Stimulated activated CD4-positive, alpha-beta T cell treated with anti-CD3 and anti-CD28 coated beads, Interleukin-15, amount 100 ng/mL, for 1 hour (primary cell): ENCODE measurements at places on chromosomes 7 and 10.

GRCh38 chr10:909831-910230, 21.7 kb downstream of the LARP4B start:
- DNase-seq = no peak

DNA sequence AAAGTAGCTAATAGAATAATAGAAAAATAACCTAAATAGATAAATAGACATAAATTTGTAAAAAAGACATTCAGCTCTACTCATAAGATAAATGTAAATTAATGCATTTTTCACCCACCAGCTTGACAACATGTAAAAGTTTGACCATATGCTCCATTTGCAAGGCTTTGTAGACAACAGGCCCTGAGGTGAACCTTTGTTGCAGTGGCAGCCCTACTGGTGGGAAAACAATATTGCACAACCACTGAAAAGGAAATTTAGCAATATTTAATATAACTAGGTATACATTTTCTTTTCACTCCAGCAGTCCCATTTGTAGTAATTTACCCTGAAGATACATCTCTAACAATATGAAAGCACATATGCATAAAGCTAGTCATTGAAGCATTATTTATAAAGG, 39.0 kb upstream of the ADRA2A start:
- DNase-seq = no peak

- no peak for DNase-seq
Observed at GRCh38 chr10:102652170-102652916, 8.1 kb downstream of the TRIM8 start.

- DNase-seq = no peak
Observed at GRCh38 chr10:14253079-14253478, 77.6 kb downstream of the FRMD4A start.

GRCh38 chr7:24656608-24657007, 83.4 kb downstream of the PALS2 start:
- DNase-seq = no peak

GRCh38 chr7:30817371-30817767, 46.2 kb downstream of the MINDY4 start:
- no peak for DNase-seq
